Choroid plexus epithelial cell (primary cell): ENCODE measurements at places on chromosomes 2 and 18.

GRCh38 chr2:73323551-73323950, 30.2 kb upstream of the EGR4 start:
- DNase-seq, result no peak

GRCh38 chr2:118940486-118941120, 1.4 kb upstream of the MARCO start:
- DNase-seq, result no peak

GRCh38 chr2:27390822-27391679, 10.5 kb upstream of the ZNF513 start:
- DNase-seq, result no peak

GRCh38 chr2:239015901-239016675, 168.2 kb downstream of the TWIST2 start:
- no peak for DNase-seq

GRCh38 chr2:185980944-185981343, 242.3 kb downstream of the FSIP2 start:
- no peak for DNase-seq

GRCh38 chr2:86436328-86436727, 4.8 kb upstream of the KDM3A start:
- DNase-seq, result no peak

DNA sequence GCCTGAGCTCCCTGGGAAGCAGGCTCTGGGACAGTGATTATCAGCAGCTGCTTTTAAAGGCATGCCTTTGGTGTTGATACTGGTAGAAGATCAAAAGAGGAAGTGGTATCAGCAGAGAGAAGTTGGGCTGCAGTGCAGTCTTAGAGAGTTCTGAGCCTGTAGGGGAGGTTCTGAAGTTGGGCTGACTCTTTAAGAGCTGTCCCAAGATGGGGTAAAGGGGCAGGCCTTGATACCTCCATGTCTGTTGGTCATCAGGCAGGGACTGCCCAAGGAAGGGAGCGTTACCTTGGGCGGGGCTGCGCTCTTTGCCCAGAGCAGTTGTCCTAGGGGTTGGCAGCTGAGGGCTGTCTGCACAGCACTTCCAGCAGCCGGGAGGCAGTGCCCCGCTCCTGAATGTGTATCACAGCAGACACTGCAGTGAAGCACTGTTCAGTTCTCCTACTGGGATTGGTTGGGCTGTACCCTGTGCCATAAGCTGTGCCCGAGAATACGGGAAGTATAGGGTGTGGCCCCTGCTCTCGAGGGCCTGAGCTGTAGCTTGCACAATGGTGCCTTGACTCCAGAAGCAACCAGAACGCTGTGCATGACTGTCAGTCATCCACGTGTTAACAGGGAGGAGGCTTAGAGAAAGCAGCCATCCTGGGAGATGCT, 177.0 kb downstream of the CTIF start:
- DNase-seq, result peak; percentile 9

GRCh38 chr2:43170405-43171105, 55.9 kb downstream of the ZFP36L2 start:
- no peak for DNase-seq

DNA sequence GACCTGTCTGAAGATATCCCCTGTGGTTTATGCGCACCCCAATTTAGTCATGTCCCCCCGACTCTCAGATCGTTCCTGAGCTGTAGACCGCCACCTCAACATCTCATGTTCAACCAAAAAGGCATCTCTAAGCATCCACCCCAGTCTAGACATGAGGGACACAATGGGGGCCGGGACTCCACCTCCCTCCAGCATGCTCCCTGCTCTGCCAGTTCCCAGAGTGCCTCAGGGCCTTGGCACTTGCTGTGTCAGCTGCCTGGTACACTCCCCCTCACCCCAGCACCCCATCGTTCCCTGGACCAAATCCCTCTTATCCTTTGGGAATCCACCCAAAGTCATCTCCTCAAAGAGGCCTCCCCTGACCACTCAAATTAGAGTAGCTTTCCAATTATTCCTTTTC, 22.2 kb downstream of the TNS1 start:
- DNase-seq, result no peak

DNA sequence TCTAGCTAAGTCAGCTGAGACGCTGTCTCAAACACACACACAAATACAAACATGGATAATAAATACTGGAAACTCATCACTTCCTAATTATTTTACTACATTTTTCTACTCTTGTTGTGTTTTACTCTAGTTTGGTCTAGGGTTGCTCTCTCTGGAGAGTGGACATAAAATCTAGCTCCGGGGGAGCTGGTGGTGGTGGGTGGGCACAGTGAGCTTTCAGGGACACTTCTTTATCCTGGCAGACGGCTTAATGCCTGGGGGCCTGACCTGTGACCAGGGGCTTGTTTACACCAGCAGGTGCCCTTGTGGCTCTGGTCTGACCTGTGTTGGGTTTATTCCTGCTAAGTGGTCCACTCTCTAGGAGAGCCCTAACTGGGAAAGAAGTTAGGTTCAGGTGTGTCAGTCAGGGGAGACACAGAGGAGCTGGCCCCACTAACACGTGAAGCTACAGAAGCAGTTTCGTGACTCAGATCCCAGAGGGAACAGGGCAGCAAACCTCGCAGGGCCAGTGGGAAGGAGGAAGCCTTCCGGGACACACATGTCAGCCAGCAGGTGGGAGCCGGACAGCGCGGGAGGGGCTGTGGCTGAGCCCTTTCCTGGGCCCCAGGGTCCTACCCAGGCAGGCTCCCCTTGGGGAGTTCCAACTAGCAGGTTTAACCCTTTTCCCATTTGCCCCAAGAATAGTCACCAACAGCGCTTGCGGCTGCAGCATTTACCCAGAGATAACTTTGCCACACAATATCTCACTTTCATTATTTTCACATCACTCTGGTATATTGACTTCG, 22.5 kb upstream of the BOK start:
- DNase-seq, result no peak

DNA sequence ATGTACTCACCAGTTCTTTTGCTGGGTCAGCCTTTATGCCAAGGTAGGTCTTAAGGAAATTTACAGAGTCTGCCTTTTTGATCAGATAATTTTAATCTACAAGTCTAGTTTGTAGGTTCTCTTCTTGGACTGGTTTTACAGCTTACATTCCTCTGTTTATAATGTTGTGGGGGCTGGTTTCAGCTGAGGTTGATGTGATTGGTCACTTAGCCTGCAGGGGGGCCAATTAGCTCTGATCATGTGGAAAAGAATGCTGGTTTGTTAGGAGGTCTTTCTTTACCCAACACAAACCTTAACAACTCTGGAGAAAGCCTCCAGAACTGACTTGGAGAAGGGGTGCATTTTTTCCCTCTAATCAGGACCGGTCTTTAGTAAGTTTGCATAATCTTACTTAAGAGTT, at the start of gene KCNJ13:
KCNJ13 (minus strand) TSS at position 131 of the 400 bp plus-strand sequence. CDS start 5,203 bp downstream, outside the sequence.
- DNase-seq, result peak; percentile 31

- peak; percentile 33 for DNase-seq
Observed at GRCh38 chr2:211103989-211104388, 547.6 kb downstream of the CPS1 start.
